Karpas-422 (cell line): ENCODE measurements at places on chromosomes 2 and 18.

DNA sequence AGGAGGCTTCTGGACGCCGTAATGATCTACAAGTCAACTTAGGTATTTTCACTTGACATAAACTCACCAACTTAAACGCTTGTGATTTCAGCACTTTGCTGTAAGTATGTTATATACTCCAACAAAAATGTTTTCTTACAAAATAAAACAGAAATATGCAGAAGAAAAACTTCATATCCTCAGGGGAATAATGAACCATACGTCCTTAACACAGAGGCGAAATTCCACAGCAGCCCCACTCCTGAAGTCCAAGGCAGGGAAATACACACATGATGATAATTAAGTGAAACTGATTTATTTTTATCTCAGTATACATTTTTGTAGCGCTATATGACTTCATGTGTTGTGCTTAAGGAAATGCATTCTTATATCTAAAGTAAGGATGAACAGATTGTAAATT lies 335.4 kb upstream of the VWC2L start:
- H3K27ac ChIP-seq = no peak overlapping the region
- no peaks in the 10 kb centered on the region for H3K27me3 ChIP-seq
- H3K4me3 ChIP-seq = no peak overlapping the region
- no peaks in the 10 kb centered on the region for H3K36me3 ChIP-seq

DNA sequence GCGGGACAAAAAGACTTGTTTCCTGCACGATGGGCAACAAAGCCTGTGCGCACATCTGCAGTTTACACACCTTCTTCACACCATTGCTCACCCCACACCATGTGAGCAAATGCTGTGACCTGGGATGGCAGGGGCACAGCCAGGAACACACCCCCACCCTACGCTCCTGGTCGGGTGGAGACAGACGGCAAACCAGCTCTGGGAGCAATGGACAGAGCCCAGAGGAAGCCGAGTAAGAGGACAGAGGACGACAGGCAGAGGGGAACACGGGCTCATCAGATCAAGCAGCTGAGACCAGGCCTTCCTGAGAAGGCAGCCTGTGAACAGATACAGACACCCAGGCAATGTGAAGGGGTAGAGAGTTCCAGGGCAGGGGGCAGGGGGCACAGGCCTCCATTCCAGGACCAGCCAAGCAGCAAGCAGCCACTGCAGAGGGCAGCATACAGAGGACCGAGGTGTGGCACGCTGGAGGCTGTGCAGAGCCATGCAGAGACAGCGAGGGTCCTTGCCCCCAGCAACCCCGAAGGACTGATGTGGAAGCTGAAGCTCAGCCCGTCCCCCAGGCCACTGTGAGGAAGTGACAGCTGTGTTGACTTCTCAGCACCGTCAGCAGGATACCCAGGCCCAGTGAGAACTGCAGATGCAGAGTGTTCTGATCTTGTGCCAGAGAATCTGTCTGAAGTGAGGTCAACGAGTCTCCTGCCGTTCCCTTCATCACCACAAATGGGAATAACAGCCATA lies 46.2 kb downstream of the PARD6G start:
- H3K4me1 ChIP-seq = no peaks in the 10 kb centered on the region
- no peaks in the 10 kb centered on the region for H3K36me3 ChIP-seq
- DNase-seq = no peak
- no peak overlapping the region for H3K4me3 ChIP-seq
- no peaks in the 10 kb centered on the region for H3K27me3 ChIP-seq

- no peak for DNase-seq
- no peaks in the 10 kb centered on the region for H3K36me3 ChIP-seq
- no peaks in the 10 kb centered on the region for H3K4me1 ChIP-seq
These were observed 63.9 kb downstream of the PXDN start for GRCh38 chr2:1680222-1681016.

- DNase-seq = no peak
- H3K36me3 ChIP-seq = peaks cover 3% of the 10 kb centered on the region; the same call in 1 of the 2 replicates
- H3K27ac ChIP-seq = no peak overlapping the region
- no peak overlapping the region for H3K4me3 ChIP-seq
These were observed 58.9 kb upstream of the KCNG2 start for GRCh38 chr18:79738581-79739439.

- no peaks in the 10 kb centered on the region for H3K27me3 ChIP-seq
- H3K36me3 ChIP-seq = no peaks in the 10 kb centered on the region
- no peaks in the 10 kb centered on the region for H3K4me1 ChIP-seq
- DNase-seq = no peak
- no peak overlapping the region for H3K4me3 ChIP-seq
- no peak overlapping the region for H3K27ac ChIP-seq
These were observed 156.1 kb downstream of the MYT1L start for GRCh38 chr2:2174956-2175355.

- H3K36me3 ChIP-seq = no peaks in the 10 kb centered on the region
- no peak for DNase-seq
- no peak overlapping the region for H3K27ac ChIP-seq
- no peaks in the 10 kb centered on the region for H3K4me1 ChIP-seq
- H3K4me3 ChIP-seq = no peak overlapping the region
- no peaks in the 10 kb centered on the region for H3K27me3 ChIP-seq
These were observed 293.2 kb downstream of the ALK start for GRCh38 chr2:29628108-29628745.

GRCh38 chr2:154697418-154698252 lies 860 bp upstream of the KCNJ3 start:
- H3K27ac ChIP-seq = no peak overlapping the region
- DNase-seq = no peak
- no peaks in the 10 kb centered on the region for H3K27me3 ChIP-seq
- H3K4me1 ChIP-seq = no peaks in the 10 kb centered on the region
- no peak overlapping the region for H3K4me3 ChIP-seq
- H3K36me3 ChIP-seq = no peaks in the 10 kb centered on the region

- DNase-seq = no peak
- H3K4me1 ChIP-seq = peaks cover 78% of the 10 kb centered on the region
- no peak overlapping the region for H3K4me3 ChIP-seq
- H3K27ac ChIP-seq = peak overlapping the region; percentile 55
- no peaks in the 10 kb centered on the region for H3K27me3 ChIP-seq
These were observed 11.3 kb downstream of the STK17B start for GRCh38 chr2:196160101-196160500.

DNA sequence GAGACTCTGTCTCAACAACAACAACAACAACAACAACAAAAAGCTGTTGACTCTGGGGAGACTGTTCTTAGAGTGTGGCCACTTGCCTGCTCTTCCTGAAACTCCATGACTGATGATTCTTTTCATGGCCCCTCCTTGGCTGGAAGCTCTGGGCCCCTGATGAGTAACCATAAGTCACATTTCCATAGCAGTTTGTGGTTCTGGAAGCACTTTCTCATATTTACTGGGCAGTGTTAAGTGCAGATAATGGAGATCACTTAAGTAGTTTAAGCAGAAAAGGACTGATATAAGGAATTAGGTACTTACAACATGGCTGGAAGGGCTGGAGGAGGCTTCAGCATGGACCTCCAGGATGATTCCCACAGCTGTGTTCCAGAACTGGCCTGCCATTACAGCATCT lies 147.3 kb upstream of the DLX2 start:
- H3K27me3 ChIP-seq = no peaks in the 10 kb centered on the region
- peaks cover 7% of the 10 kb centered on the region for H3K4me1 ChIP-seq
- H3K4me3 ChIP-seq = no peak overlapping the region
- H3K36me3 ChIP-seq = no peaks in the 10 kb centered on the region
- no peak overlapping the region for H3K27ac ChIP-seq

DNA sequence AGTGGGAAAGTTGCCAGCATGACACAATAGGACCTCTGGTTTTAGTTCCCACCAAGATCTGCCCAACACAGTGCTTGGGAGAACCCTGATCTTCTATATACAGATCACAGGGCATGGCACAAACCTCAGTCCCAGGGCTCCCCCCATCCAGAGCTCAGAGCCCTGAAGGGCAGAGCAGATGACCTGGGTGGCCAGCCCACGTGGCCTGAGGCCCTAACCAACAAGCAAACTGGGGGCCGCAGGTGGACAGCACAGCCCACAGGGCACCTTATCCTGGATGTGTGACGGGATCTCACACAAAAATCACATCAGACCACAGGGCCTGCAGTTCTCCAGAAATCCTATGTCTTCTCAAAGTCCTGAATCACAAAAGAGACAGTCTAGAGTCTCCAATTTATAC lies 34.7 kb downstream of the CRACDL start:
- no peaks in the 10 kb centered on the region for H3K27me3 ChIP-seq
- no peak overlapping the region for H3K27ac ChIP-seq
- H3K4me1 ChIP-seq = peaks cover 15% of the 10 kb centered on the region
- H3K4me3 ChIP-seq = no peak overlapping the region
- no peaks in the 10 kb centered on the region for H3K36me3 ChIP-seq

DNA sequence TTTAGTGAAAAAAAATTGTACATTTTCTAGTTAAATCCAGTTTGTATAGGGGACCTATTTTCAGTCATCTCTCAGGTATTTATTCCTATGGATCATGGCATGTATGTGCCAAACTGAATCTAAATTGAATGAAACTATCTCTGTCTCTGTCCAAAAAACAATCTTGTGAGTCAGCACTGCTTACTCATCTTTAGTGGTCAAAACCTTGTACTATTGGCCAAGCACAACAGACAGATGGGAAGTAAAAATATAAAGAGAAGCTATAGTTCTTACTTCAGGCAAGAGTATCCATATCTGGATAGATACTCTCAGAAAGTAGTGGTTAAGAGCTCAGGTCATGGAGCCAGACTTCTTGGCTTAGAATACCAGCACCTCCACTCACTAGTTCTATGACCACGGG lies 76.0 kb upstream of the KLHL14 start:
- H3K27me3 ChIP-seq = no peaks in the 10 kb centered on the region; the same call in 1 of the 2 replicates
- H3K27ac ChIP-seq = no peak overlapping the region
- DNase-seq = no peak
- no peaks in the 10 kb centered on the region for H3K4me1 ChIP-seq

- no peak for DNase-seq
- H3K36me3 ChIP-seq = no peaks in the 10 kb centered on the region
- no peak overlapping the region for H3K27ac ChIP-seq
- H3K4me1 ChIP-seq = no peaks in the 10 kb centered on the region
These were observed 222.0 kb downstream of the KLHL29 start for GRCh38 chr2:23606968-23607367.

DNA sequence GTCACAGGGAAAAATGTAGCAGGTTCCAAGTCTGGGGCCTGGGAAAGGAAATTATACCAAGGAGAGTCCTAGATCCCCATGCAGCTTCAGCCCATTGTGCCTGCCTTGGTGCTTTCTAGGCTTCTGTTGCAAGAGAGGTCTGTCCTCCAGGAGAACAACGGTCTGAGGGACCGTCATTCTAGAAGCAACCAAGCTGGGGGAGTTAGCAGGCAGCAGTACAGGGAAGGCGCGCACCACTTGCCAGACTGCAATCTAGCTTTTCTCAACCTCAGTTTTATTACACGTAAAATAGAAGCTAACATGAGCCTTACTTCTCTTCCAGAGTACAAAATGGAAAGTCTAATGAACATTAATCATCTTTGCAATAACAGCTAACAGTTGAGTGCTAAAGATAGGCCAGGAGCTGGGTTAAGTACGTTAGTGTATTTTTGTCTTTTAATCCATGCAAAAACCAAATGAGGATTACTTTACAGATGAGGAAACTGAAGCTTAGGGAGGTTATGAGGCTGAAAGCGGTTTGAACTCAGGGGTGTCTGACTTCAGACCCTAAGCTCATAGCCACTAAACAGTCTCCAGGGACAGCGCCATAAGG lies 1.9 kb downstream of the TCF23 start:
- no peaks in the 10 kb centered on the region for H3K36me3 ChIP-seq
- DNase-seq = peak; percentile 92
- H3K27ac ChIP-seq = peak overlapping the region; percentile 89

DNA sequence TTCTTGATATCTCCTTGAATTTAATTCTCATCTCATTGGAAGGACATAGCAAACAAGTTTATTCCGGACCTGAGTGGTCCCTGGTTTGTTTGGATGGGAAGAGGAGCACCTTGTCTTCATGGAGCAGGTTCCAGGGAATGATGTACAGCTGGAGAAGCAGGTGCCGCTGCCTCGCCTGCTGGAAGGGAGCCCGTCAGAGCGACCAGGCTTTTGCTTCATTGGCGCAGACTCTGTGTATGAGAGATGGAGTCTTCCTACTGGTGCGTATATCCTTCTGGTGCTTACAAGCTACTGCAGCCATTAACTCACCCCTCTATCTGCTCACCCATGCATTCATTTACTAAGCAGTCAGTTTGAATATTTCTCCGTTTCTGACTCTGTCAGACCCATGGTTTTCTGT lies 11.6 kb upstream of the ALLC start:
- no peaks in the 10 kb centered on the region for H3K36me3 ChIP-seq
- H3K27me3 ChIP-seq = no peaks in the 10 kb centered on the region
- H3K4me3 ChIP-seq = no peak overlapping the region
- H3K27ac ChIP-seq = no peak overlapping the region
- DNase-seq = no peak

GRCh38 chr2:105928563-105928962 lies 183.9 kb downstream of the NCK2 start:
- H3K36me3 ChIP-seq = no peaks in the 10 kb centered on the region
- no peak overlapping the region for H3K4me3 ChIP-seq
- H3K27ac ChIP-seq = no peak overlapping the region
- no peaks in the 10 kb centered on the region for H3K27me3 ChIP-seq
- H3K4me1 ChIP-seq = no peaks in the 10 kb centered on the region
- no peak for DNase-seq

DNA sequence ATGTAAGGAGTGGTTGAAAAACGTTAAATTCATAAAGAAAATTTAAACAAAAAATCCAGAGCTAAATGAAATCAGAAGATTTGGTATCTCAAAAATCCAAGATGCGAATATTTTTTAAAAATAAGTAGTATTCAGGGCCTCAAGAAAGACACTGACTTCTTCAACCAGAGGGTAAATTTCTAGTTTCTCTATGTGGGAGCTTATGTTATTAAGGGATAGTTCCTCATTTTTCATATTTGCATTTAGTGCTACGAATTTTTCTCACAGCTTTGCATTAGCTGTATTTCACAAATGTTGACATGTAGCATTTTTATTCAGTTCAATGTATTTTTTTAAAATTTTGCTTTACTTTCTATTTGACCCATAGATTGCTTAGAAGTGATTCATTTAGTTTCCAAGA lies 454.7 kb downstream of the CBLN2 start:
- peaks cover 33% of the 10 kb centered on the region for H3K4me1 ChIP-seq
- H3K36me3 ChIP-seq = no peaks in the 10 kb centered on the region
- H3K27me3 ChIP-seq = no peaks in the 10 kb centered on the region
- 0 out of 2 replicates have a peak overlapping the region, but pooled peaks have one; percentile 5 for H3K27ac ChIP-seq
- DNase-seq = peak; percentile 42

GRCh38 chr2:63581298-63581961 lies 6.8 kb downstream of the WDPCP start:
- no peaks in the 10 kb centered on the region for H3K36me3 ChIP-seq
- no peak overlapping the region for H3K27ac ChIP-seq
- no peaks in the 10 kb centered on the region for H3K27me3 ChIP-seq

DNA sequence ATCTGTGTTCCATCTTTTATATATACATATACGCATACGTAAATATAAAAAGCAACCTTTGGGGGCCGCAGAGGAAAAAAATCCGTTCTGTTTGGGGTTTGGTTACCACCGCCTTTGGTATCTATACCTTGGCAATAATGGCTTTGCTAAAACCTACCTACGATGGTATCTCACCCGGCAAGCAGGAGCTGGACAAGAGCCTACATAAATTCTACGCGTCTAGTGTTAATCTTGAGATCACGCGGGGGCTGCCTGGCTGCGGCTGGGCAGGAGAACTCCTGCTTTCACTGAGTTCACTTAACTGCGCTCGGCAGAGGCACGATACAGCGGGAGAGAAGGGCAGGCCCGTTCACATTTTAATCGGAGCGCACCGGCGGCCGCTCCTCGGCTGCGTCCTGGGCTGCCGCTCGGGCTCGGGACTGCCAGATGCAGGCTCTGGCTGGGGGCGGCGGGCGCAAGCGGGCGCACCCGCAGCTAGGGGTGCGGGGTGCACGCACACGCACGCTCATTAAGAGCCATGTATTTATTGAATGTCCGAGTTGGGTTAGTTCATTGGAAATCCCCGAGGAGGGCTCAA lies 1.7 kb upstream of the POU3F3 start:
- H3K4me1 ChIP-seq = no peaks in the 10 kb centered on the region
- H3K27ac ChIP-seq = no peak overlapping the region
- no peaks in the 10 kb centered on the region for H3K27me3 ChIP-seq
